EH (cell line): ENCODE measurements at places on chromosomes 13 and 19.
A peak's percentile ranks its signal among the peaks of the same experiment; 100 is the strongest.

DNA sequence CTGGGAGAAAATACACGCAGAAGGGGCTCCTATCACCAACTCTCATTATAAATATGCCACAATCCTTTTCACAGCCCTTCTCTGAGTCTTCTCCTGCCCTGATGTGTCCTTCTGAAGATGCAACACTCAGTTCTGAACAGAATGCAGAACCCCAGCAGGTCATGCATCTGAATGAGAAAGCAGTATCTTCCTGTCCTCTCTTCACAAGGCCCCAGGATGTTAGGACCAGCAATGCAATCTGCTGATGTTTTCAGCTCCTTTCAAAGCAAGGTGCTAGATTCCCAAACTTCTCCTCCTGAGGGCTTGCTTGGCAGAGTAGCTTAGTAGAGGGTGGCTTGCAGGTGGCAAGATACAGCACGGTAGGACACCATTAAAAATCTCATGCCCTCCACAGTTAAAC is 22.3 kb upstream of the DOCK9 start:
- no peak for DNase-seq

- no peak for DNase-seq
Measured at GRCh38 chr13:50613356-50613831, 230.1 kb downstream of the DLEU7 start.

DNA sequence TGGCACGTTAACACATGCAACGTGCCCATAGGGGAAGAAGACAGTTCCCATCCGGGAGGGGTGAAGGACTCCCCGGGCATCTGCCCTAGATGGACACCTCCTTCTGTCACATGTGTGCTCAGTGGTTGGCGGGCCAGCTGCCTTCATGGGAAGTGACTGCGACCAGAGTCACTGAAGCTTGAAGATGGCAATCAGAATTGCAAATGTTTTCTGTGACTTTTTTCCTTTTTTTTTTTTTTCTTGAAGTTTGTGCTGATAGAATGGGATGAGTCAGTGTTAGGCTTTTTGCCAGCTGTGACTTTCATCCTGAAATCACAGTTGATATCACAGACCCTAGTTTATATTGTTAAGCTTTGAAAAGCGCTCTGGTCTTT is 109.2 kb upstream of the MCF2L start:
- peak; percentile 60 for DNase-seq

- DNase-seq = peak; percentile 16
Measured at GRCh38 chr19:4678881-4679790, 9.0 kb upstream of the MYDGF start.

GRCh38 chr13:83953916-83954315 is 71.6 kb upstream of the SLITRK1 start:
- DNase-seq = peak; percentile 36

- no peak for DNase-seq
Measured at GRCh38 chr19:16380314-16380695, 55.7 kb downstream of the KLF2 start.

- no peak for DNase-seq
Measured at GRCh38 chr19:10740798-10741197, 22.9 kb downstream of the DNM2 start.

DNA sequence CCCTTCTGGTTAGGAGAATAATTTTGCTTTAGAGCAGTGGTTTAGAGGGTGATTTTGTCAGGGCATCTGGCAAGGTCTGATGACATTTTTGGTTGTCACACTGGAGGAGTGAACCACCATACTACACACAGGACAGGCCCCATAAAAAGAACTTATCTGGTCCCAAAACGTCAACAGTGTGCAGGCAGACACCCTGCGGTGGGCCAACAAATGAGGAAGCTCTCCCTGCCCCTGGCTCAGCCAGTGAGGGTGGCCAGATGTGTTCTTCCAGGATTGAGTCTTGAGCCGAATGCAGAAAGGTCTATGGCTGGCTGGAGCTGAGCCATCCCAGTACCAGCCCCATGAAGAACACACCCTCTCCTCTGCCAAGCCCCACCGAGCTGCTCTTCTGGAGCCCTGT is 149.2 kb downstream of the MIPEP start:
- no peak for DNase-seq

GRCh38 chr19:18828786-18829185 is 3.0 kb upstream of the UPF1 start:
- no peak for DNase-seq

GRCh38 chr19:12783291-12783848 is 7.9 kb upstream of the JUNB start:
- DNase-seq = no peak

DNA sequence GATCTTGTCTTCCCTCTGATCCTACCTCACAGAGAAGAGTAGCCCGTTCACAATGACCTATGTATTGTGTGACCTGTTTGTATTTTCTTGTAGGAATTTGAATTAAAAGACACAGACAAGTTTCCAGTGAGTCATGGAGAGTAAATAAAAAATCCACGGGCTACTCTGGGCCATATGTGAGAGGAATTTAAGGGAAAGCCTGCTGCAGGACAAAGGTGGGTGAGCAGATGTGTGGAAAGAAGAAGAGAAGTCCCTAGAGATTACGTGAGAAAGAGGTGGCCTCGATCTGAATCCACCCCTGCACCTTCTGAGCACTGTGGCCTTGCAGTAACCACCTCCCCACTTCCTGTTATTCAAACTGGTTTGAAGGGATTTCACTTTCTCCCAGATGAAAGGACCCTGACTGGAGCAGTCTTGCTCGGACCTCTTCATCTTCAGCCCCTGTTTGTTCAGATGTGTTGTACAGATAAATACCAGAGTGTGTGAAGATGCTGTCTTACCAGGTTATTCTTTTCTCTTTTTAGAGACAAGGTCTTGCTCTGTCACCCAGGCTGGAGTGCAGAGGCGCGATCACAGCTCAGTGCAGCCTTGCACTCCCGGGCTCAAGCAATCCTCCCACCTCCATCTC is 205.4 kb downstream of the PDS5B start:
- peak; percentile 22 for DNase-seq

DNA sequence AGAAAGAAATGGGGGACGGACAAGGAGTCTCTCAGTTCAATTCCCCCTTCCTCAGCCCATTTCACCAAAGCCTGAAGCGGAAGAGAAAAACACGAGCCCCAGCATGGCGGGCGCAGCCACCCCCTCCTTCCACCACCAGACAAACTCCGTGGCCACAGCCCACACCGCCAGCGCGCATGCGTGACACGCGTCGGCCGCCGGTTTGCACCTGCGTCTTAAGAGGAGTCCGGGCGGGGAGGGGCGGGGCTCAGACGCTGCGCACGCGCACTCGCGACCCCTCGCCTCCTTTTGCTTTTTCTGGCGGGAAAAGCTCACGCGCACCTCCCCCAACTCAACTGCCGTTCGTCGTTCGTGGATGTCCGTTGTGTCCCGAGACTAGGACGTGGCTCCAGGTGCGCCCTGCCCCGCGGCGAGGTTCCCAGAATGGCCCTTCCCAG is at the start of gene KASH5:
TSS of gene KASH5 (plus strand) at position 314 of the 437 bp plus-strand sequence. CDS start 2,635 bp downstream, outside the sequence.
- no peak for DNase-seq

- DNase-seq = peak; percentile 20
Measured at GRCh38 chr13:31105020-31105795, 56.5 kb downstream of the HSPH1 start.

- no peak for DNase-seq
Measured at GRCh38 chr13:48625413-48626076, 28.2 kb upstream of the CYSLTR2 start.

DNA sequence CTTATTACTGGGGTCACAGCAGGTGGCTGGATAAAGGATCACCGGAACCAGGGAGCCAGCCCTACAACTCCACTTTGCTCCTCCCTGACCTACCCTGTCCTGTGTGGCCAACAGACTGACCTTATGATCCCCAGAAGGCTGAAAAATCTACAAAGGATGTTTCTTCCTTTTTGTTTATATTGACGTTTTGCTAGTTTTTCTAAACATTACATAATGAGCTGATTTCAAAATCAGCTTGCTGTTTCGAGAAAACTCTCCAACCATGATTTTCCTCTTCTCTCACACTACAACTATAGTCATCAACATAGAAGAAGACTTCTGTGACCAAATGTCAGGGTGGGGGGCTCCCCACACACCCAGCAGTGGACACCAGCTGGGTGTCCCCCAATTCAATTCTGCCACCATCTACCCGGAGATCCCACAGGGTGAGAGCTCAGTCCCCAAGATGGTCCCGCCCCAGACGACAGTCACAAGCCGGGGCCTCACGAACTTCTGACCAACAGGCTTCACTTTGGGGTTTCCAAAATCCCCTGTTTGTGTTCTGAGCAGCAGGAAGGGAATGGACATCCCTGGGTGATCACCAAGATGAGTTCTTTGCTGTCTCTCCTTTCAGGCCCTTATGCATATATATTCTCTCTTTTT is 35.0 kb downstream of the ZNF536 start:
- DNase-seq = no peak

- no peak for DNase-seq
Measured at GRCh38 chr13:113415825-113416224, 37.5 kb downstream of the ADPRHL1 start.

DNA sequence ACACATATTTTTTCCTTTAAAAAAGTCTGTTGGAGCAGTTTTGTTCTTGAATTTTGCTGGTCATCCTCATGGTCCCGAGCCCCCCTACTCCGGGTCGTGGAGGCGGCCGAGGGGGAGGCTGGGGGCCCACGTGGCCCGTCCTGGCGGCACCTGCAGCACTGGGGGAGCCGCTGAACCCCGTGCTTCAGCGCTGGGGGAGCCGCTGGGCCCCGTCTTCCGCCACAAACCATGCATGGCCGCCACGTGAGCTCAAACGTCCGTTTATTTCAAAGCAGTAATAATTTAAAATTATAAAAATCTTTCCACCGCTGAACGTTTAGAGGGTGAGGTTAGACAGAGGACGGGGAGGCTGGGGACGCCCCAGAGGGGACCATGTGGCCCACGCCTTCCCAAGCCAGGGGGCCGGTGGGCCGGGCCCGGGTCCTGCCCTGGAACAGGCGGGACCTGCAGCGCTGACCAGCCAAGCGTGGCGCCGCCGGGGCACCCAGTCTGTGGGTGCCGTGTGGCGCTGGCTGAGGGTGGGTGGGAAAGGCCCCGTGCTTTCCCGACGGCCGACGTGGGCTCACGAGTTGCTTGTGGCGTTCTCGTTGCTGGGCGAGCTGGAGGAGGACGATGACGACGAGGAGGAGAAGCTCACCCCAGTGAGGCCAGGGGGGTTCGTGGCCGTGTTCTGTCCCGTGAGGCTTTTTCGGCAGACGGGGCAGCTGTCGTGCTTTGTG is 8.0 kb downstream of the FGF22 start:
- no peak for DNase-seq

GRCh38 chr19:3801412-3802096 is 15.4 kb upstream of the MATK start:
- DNase-seq = peak; percentile 33

DNA sequence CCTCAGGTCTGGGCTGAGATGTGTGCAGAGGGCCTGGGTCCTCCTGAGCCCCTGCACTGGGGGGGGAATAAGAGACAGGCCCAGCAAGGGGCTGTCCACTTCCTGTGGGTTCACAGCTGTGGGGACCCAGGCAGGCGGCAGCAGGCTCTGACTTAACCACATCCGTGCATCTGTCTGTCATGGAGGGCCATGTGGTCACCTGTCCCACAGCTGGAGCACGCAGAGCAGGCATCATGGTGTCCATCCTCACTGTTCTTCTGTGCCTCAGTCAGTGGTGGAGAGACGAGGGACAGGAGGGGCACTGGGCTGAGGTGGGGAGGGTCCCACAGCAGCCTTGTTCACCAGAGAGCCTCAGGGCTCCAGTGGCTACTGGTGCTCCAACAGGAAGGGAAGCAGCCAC is 16.3 kb upstream of the KIR3DL3 start:
- no peak for DNase-seq

DNA sequence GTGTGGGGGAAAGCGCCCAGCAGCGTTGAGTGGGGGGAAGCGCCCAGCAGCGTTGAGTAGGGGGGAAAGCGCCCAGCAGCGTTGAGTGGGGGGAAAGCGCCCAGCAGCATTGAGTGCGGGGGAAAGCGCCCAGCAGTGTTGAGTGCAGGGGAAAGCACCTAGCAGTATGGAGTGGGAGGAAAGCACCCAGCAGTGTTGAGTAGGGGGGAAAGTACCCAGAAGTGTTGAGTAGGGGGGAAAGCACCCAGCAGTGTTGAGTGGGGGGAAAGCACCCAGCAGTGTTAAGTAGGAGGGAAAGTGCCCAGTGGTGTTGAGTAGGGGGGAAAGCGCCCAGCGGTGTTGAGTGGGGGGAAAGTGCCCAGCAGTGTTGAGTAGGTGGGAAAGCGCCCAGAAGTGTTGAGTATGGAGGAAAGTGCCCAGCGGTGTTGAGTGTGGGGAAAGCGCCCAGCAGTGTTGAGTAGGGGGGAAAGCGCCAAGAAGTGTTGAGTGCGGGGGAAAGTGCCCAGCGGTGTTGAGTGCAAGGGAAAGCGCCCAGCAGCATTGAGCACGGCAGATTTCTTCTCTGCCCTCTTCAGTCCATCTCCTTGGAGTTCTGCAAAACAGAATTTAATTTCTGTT is 138.4 kb downstream of the ATP11A start:
- DNase-seq = no peak

DNA sequence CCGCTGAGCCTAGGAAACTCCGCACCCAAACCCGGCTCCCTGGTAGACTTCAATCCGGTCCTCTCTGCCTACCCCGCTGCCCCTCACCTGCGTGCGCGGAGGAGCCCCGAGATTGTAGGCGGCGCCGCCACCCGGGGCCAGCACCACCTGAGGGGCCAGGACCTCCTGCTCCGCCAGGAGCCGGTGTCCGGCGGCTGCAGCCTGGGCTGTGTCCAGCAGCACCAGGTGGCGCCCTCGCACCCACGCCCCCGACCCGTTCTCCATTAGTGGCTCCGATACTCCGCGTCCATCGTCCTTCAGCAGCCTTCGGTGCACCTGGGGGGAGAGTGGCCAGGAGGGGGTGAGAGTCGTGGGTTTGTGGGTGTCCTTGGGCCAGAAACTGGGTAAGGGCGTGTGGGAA is 18.5 kb downstream of the MAN2B1 start:
- DNase-seq = no peak

GRCh38 chr13:48585456-48585840 is 52.6 kb upstream of the RCBTB2 start:
- DNase-seq = peak; percentile 71

DNA sequence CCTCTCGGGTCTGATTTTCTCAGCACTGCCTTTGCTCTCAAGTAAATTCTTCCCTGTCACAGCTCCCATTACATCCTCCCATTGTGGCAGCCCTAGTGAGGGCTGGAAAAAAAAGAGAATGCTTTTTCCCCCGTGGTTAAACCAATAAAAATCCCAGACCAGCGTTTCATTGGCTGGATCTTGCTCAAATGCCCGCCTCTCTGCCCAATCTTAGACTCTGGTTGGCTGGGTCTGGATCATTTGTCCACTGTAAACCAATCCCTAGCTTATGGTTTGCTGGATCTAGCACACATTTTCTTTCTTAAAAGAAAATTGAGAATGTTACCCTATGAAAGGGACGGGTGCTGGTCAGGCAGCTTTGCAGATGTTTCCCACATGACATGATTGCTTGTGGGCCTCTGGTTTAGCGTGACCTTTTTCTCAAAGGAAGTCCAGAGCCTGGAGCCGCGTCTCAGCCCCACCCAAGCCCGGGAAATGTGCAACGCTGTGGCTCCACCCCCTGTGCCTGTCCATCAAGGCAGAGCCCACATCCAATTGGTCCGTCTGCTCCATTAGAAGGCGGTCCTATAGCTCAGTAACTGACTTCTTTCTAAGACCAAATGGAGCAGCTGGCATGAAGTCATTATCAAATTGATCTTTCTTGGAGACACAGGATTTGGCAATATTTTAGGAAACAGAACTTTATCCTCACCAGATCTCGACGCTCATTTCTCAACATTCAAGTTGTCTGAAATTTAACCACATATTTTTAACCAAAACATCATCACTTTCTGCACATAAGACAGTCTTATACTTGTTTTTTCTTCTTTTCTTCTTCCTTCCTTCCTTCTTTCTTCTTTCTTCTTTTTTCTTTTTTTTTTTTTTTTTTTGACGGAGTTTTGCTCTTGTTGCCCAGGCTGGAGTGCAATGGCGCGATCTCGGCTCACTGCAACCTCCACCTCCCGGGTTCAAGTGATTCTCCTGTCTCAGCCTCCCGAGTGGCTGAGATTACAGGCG is 2.6 kb upstream of the MCEMP1 start:
- DNase-seq = peak; percentile 71

GRCh38 chr13:107351305-107351704 is 783.4 kb upstream of the ARGLU1 start:
- DNase-seq = no peak
